ENCODE measurements at places on chromosomes 7 and 10.
A peak's percentile ranks its signal among the peaks of the same experiment; 100 is the strongest.

GRCh38 chr7:12403287-12404181 lies at the start of gene VWDE:
Gene VWDE (minus strand): TSS chr7:12403865. CDS start chr7:12403716, 149 bp downstream.
- DNase-seq = peak; percentile 79

GRCh38 chr10:114754445-114755320 lies 66.9 kb upstream of the FHIP2A start:
- DNase-seq = no peak

- peak; percentile 53 for DNase-seq
These were observed at the start of gene MSS51 for GRCh38 chr10:73433538-73433867. Gene MSS51 (minus strand): TSS chr10:73433561. CDS start chr10:73428284, 5,277 bp downstream.

- no peak for DNase-seq
These were observed 208.8 kb downstream of the CTNNA3 start for GRCh38 chr10:67487199-67487598.

- DNase-seq = peak; percentile 81
These were observed 43.2 kb downstream of the HTRA1 start for GRCh38 chr10:122504610-122504950.

GRCh38 chr7:18831943-18832342 lies 285.5 kb downstream of the TWIST1 start:
- DNase-seq = no peak

DNA sequence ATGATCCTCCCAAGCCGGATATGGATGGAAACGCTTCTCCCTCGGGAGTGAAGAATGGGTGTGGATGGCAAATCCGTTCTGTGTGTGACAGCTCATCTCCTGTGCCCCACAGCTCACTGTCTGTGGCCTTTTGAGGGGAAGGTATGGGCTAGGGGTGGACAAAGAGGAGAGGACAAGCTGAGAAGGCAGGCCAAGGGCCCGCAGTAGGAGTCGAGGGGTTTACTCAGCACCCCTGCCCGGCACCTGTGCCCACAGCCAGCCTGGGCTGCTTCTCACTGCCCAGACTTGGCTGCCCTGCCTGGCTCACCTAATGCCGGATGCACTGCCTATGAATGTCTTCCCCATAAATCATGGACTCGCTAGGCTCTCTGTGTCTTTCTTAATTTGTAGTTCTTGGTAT lies 503.8 kb downstream of the TCERG1L start:
- DNase-seq = no peak

- peak; percentile 2 for DNase-seq
These were observed 98.8 kb downstream of the CACNB2 start for GRCh38 chr10:18238870-18239485.

DNA sequence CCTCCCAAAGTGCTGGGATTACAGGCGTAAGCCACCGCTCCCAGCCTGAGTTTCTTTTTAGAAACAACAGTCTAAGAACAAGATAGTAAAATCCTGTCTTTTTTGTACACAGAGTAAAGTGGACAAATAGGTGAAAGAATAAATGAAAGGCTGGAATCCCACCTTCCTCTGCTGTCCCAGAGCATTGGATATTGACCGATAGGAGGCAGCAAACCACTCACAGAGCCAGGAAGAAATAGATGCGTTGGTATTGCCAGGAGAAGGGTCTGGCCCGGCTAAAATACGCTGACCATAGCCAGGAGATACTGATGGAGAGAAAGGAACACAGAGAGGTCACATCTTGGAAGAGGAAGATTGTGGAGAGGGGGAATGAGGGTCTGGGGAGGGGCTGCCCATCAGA lies 11.4 kb upstream of the ZNF12 start:
- DNase-seq = no peak

Data from NCI-H510A treated with DMSO at 0.1 percent for 48 hours (cell line).